Brain microvascular endothelial cell (primary cell): ENCODE measurements at places on chromosomes 2 and 18.

- DNase-seq = no peak
These were observed 21.7 kb downstream of the NCK2 start for GRCh38 chr2:105766300-105766866.

DNA sequence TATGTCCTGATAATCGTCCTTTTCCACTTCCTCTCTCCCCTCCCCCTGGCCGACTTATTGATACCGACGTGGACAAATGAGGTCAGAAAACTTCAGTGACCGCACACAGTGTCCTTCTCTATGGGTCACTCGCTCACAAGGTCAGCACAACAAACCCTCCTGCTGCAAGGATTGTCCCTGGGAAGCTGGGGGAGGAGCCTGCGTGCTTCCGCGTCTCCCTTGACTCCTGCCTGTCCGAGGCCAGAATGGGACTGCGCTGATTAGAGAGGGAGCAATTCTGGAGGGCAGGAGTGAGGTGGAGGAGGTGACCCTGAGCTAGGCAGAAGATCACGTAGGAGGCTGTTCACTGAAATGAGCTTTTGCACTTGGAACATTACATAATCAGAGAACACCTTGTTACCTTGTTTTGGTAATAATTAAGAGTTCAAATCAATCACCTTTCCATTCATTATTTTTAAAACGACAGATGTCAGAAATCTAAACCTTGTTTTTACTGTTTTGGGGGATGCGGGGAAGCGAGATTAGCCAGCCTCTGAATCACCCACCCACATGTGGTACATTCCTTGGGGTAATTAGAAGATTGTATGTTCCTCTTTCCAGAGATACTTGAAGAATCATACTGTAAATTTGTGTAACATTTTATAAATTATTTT lies 70.6 kb downstream of the CTAGE1 start:
- DNase-seq = peak; percentile 62

- DNase-seq = no peak
These were observed 235.4 kb downstream of the CELF4 start for GRCh38 chr18:37330173-37330572.

DNA sequence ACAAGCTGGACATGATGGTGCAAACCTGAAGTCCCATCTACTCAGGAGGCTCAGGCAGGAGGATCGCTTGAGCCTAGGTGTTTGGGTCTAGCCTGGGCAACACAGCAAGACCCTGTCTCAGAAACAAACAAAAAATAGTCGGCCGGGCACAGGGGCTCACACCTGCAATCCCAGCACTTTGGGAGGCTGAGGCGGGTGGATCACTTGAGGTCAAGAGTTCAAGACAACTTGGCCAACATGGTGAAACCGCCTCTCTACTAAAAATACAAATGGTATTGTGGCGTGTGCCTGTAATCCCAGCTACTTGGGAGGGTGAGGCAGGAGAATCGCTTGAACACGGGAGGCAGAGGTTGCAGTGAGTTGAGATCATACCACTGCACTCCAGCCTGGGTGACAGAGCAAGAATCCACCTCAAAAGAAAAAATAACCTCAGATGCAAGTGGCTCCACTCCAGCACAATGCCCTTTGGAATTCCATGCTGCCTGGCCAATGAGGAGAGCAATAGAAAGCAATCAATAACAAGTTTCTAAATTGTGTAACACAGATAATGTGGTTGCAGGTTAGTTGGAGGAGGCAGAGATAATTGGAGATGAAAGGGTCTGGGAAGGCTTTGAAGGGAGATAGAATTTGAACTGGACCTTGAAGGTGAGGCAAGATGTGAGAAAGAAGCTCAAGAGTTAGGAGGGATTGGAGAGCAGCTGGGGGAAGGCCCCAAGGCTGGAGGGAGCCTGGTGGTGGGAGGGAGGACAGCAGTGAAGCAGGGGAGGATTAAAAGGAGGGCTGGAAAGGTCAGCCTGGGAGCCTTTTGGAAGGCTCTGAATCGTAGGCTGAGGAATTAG lies 6.0 kb downstream of the TTC31 start:
- no peak for DNase-seq

DNA sequence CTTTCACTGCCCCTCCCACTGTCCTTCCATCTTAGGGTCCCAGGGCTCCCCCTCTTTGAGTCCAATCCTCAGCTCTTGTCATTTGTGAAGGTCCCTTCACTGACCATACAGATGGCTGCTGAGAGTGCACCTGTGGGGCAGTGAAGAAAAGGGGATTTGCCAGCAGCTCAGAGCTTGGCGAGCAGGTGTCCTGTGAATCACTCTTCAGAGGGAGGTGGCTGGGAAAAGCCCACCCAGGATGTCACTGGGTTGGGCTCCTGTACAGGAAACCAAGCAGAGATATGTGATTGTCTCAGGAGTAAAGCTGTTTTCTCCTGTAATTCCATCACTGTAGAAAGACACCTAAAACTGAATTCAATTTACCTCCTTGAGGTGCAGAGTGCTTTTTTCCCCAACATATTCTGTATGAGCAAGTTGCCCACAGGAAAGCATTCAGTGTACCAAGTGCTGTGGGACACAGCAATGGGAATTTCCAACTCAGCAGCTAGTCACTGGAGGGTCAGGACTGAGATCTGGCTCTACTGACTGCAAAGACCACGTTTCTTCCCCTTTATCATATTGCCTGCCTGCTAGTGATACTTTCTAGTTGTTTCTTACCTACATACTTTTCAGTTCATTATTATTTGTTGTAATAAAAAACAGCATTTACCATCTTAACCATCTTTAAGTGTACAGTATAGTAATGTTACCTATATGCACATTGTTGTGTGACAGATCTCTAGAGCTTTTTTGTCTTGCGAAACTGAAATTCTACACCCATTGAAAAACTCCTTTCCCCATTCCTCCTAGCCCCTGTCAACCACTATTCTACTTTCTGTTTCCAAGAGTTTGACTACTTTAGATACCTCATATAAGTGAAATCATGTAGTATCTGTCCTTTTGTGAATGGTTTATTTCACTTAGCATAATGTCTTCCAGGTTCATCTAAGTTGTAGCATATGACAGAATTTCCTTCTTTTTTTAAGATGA lies 239.1 kb downstream of the TSN start:
- no peak for DNase-seq

GRCh38 chr2:31651736-31652135 lies 71.0 kb upstream of the SRD5A2 start:
- DNase-seq = no peak

- DNase-seq = peak; percentile 73
These were observed 363 bp upstream of the RFTN2 start for GRCh38 chr2:197675711-197676188.

- DNase-seq = no peak
These were observed 123.5 kb downstream of the TANC1 start for GRCh38 chr2:159091976-159092375.

GRCh38 chr2:211033765-211034164 lies 477.4 kb downstream of the CPS1 start:
- DNase-seq = peak; percentile 11

DNA sequence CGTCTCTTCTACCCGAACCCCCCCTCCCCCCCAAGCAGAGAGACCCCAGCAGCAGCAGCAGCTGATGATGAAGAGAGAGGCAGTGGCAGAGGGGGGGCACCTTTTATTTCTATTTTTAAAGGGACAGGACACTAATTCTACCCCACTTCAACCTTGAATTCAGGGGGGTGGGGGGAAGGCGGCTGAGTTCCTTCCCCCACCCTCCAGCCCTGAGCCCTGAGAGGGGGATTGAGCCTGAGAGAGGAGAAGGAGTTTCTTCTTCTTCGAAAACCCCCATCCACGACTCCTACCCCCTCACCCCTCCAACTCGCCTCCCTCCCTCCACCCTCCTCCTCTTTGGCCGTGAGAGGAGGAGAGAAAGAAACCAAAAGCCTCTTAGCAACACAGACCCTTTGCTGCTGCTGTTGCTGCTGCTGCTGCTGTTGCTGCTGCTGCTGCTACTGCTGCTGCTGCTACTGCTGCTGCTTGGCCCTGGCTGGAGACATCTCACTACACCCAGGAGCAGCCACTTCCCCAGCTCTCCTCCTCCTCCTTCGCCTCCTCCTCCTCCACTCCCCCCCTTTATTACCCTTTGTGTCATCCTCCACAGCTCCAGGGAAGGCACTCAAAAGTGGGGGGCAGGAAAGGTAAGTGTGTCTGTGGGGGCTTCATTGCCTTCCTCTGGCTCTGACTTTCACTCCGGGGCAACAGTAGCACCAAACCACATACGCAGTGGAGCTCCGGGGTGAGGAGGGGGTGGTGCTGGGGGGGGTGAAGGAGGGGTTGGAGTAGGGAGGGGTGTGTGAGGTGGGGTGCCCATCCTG lies at the start of gene MBD5:
MBD5 (plus strand) TSS at position 33 of the 803 bp plus-strand sequence.
- peak; percentile 45 for DNase-seq

GRCh38 chr18:4453874-4454536 lies 1.1 kb downstream of the DLGAP1 start:
- DNase-seq = no peak

- no peak for DNase-seq
These were observed 5.5 kb upstream of the CCDC74A start for GRCh38 chr2:131521961-131522781.

DNA sequence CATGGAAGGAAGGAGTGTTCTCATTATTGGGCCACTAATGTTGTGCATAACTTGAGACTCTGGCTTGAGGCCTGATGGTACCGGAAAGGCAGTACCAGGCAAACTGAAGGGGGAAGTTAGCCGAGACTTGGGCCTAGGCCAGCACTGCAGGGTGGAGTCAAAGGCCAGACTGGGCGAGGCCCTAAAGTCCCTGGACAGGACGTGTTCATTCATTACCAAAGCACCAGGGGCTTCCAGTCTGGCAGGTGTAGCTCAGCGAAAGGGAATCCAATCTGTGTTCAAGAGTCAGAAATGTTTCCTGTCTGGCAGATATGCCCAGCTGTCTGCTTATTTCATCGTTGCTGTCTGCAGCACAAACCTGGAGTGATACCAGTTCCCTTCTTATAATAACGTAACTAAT lies 4.7 kb upstream of the ITSN2 start:
- no peak for DNase-seq

- no peak for DNase-seq
These were observed 24.8 kb upstream of the TBC1D8 start for GRCh38 chr2:101175991-101176390.
